ENCODE measurements at places on chromosomes 6 and 20.
A peak's percentile ranks its signal among the peaks of the same experiment; 100 is the strongest.

DNA sequence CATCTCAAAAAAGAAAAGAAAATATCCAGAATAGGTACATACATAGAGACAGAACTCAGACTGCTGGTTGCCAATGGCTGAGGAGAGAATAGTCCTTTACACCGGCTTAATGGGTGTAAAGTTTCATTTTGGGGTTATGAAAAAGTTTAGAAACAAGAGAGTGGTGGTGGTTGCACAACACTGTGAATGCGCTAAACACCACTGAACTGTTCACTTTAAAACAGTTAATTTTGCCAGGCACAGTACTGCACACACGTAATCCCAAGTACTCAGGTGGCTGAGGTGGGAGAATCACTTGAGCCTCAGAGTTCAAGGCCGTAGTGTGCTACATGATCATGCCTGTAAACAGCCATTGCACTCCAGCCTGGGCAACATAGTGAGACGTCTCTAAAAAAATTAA, 7.6 kb downstream of the ILRUN start:
- no peak for DNase-seq

GRCh38 chr6:99426451-99426757, 1.3 kb upstream of the PNISR start:
- no peak for DNase-seq

GRCh38 chr20:51470907-51471411, 71.6 kb downstream of the NFATC2 start:
- no peak for DNase-seq

DNA sequence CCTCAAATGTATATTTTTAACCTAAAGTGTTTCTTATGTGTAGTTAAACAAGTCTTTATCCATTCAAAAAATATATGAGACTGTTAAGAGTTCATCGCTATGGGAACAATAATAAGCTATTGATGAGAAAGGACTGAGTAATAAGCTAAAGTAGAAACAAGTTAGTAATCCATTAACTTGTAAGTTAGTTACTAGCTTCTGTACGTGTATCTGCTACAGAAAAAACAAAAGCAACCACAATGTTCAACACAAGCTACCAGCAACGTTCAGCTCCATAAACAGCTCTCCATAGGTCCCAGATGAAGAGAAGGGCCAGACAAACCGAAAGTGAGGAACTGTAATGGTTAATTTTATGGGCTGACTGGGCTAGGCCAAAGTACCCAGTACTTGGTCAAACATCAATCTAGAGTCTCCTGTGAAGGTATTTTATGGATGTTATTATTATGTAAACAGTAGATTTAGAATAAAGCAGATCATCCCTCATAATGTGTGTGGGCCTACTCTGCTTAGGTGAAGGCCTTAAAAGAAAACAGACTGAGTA, 33.8 kb upstream of the FAM135A start:
- no peak for DNase-seq

- peak; percentile 89 for DNase-seq
Observed at GRCh38 chr20:57748601-57749130, 38.9 kb upstream of the PMEPA1 start.

DNA sequence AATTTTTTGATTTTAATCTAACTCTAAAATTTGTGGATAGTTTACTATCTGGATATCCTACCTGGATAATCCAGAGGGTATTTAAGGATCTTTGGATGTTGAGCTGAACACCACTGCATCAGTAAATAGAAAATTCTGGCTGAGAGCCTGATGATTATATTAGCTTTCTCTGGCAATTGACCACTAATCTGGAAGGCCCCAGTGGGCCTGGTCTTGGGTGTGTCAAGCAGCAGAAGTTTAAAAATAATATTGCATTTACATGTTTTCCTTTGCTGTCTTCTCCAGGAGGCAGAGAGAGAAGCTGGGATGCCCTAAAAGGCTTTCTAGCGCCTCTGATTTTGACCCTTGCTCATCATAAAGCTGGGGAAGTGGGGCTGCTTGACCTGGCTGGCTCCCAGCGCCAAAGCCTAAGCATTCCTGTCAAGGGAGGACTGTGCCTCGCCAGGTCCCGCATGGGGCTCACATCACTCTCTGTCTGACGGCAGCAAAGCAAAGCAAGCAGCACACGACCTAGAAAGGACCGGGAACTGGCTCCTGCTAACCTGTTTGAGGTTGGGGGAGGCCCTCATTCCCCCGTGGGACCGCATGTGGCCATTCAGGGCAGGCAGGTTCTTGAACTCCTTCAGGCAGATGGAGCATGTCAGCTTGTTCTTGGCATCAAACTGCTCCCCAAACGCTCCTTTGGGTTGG, 46.6 kb upstream of the MRPS10 start:
- no peak for DNase-seq

DNA sequence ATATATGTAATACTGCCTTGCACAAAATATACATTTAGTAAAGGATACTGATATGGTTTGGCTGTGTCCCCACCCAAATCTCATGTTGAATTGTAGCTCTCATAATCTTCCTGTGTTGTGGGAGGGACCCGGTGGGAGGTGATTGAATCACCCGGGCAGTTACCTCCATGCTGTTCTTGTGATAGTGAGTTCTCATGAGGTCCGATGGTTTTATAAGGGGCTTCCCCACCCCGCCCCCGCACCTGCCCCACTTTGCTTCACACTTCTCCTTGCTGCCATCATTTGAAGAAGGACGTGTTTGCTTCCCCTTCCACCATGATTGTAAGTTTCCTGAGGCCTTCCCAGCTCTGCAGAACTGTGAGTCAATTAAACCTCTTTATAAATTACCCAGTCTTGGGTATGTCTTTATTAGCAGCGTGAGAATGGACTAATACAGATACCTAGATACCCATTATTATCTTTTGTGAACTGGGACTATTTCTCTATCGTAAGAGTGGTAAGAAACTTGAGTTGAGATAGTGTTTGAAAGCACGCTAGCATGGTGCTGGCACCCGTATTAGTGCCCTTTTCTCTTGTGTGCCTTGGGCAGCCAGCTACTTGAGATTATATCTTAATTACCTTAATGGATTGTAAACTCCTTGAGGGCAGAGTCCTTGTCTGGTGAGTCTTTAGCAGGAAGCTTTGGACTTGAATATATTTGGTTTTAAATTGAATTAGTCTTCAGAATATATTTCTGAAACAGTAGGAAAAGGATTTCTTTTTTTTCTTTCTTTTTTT, 25.6 kb downstream of the TOP1 start:
- no peak for DNase-seq

DNA sequence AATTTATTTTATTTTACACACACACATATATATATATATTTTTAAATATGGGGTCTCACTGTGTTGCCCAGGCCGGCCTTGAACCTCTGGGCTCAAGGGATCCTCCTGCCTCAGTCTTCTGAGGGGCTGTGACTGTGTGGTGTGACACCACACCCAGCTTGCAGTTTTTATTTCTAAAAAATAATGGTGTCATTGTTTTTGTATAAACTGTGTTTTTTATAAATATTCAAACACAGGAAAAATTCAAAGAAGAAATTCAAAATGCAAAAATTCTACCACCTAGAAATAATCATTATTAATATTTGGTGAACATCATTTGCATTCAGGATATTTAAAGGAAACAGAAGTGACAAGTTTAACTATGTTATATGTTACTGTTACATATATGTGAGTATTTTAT, 3.1 kb downstream of the CCDC28A start:
- no peak for DNase-seq

GRCh38 chr6:1560281-1561058, 49.2 kb upstream of the FOXC1 start:
- DNase-seq, result no peak

- DNase-seq, result no peak
Observed at GRCh38 chr6:89818977-89819335, 638 bp downstream of the MDN1 start.

DNA sequence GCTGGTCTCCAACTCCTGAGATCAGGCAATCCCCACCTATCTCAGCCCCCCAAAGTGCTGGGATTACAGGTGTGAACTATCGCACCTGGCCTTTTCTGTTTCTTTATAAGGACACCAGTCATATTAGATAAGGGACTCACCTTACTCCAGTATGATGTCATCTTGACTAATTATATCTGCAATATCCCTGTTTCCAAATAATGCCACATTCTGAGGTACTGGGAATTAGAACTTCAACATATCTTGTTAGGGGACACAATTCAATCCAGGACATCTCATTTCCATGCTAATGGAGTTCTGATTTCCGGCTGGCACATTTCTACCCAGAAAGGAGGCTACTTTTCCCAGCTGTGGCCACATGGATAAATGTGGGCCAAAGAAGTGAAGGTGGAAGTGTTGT, 6.4 kb upstream of the AIG1 start:
- DNase-seq, result no peak

DNA sequence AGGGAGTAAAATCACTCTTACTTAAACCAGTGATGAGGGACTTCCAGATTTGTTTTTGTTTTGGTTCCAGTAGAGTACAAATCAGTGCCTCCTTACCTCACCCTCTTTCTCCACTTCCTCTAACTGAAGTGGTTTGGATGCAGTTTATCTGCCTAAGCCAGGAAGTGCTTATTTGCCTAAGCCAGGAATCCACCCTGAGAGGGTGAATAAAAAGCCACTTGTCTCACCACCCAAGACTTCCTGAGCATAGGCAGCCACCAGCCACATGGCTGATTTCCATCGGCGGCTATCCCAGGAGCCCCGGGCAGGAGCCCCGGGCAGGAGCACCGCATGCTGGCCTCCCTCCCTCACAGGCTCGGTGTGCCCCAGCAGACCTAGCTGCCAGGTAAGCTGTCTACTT, 12.0 kb downstream of the LRP11 start:
- no peak for DNase-seq

- no peak for DNase-seq
Observed at GRCh38 chr20:35020108-35020928, 64.7 kb downstream of the MYH7B start.
